ENCODE measurements at places on chromosomes 16 and 17.

- no peak for DNase-seq
Observed at GRCh38 chr17:74354123-74354522, 7.5 kb downstream of the BTBD17 start.

- DNase-seq: no peak
Observed at GRCh38 chr17:13626703-13627102, 25.0 kb upstream of the HS3ST3A1 start.

GRCh38 chr17:75970011-75970523 is 8.9 kb downstream of the ACOX1 start:
- DNase-seq: peak; percentile 41

- DNase-seq: no peak
Observed at GRCh38 chr16:18958621-18959029, 25.1 kb upstream of the TMC7 start.

DNA sequence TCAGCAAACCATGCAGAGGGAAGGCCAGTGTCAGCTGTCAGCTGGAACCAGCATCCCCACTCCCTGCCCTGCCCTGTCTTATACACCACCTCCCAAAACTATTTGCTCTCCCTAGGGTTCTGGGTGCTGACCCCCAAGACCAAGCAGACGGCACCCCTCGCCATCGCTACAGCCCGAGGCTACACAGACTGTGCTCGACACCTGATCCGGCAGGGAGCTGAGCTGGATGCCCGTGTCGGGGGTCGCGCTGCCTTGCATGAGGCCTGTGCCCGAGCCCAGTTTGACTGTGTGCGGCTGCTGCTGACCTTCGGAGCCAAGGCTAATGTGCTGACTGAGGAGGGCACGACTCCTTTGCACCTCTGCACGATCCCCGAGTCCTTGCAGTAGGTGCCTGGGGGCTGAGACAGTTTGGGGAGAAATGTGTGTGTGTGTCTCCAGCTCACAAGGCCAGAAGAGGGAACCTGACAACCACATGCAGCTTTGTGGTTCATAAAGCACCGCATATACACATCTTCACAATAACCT is 1.5 kb downstream of the ASB16 start:
- DNase-seq: no peak

DNA sequence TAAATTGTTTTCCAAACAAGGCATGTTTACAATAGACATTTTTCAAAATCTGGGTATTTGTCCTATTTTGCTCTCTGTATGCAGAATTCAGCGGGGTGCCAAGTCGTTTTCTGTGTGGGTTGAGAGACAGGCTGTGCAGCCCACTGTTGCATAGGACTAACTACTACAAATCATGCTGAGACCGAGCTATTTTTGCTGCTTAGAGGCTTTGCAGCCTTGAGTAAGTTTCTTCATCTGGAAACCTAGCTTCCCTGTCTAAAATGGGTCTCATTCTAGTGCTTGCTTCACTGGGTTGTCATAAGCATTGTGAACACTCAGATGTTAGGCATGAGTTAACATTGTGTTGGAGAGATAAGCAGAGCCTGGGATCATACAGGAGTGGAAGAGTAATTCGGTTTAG is 1.3 kb downstream of the PRPSAP2 start:
- peak; percentile 63 for DNase-seq

GRCh38 chr16:588639-588888 is 1.3 kb upstream of the RAB40C start:
- DNase-seq: peak; percentile 70

- no peak for DNase-seq
Observed at GRCh38 chr16:73142053-73142854, 94.3 kb upstream of the ZFHX3 start.

DNA sequence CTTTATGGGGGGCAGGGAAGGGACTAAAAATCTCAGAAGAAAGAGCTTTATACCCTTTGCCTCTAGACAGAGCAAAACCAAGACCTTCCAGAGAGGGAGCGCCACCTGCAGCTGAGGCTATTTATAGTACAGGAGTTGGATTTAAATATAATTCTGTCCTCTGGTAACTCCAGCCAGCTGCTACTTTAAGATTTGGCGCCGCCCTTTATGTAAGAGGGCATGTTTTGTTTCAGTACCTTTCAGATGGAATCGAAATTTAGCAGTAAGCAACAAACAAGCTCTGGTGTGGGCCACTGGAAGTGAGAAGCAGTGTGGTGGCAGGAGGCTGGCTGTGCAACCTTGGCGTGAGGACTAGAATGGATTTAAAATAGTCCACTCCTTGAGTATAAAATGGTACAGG is 5.2 kb upstream of the GUCY2D start:
- peak; percentile 60 for DNase-seq

DNA sequence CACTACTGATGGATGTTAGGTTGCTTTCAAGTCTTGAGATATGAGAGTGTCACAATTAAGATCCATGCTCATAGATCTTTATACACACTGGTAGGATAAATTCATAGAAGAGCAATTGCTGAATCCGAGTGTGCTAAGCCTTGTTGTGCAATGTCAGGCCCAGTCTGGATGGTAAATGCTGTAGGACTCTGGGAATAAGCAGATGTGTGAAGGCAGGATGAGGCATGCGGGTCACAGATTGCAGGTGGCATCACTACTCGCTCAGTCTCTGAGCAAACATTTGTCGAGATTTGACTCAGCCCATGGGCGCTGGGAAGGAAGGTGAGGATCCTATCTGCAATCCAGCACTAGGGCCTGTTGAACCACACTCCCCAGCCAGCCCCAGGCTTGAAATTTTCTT is 40.7 kb downstream of the TMEM186 start:
- no peak for DNase-seq

- DNase-seq: no peak
Observed at GRCh38 chr16:85192238-85193114, 80.2 kb upstream of the CIBAR2 start.

GRCh38 chr16:68450741-68451255 is 2.5 kb upstream of the SMPD3 start:
- DNase-seq: no peak

- no peak for DNase-seq
Observed at GRCh38 chr17:3685174-3685573, 10.8 kb downstream of the P2RX5 start.

DNA sequence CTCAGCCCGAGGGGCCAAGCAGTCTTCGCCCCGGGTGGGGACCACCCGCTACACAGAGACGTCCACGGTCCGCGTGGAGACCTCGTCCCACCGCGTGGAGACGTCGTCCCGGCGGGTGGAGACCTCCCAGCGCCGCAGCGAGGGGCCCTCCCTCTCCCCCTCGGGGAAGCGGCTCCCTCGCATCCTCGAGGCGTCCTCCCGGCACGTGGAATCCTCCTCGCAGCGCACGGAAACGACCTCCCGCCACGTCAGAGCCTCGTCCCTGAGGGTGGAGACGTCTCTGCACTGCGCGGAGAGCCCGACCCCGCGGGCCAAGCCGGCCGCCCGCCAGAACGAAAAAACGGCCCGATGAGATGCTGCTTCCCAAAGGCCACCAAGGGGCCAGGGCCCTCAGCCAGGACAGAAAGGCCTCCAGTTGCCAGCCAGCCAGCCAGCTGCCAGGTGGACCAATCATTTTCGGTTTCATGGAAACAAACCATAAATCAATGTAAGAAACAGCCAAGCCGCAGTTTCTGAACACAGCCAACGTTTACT is 424 bp downstream of the C17orf100 start:
- DNase-seq: no peak
